ENCODE measurements at places on chromosomes 1 and 21. TPM values are rescaled to one million over a fixed set of nuclear protein-coding genes. Genes with fewer than 3 reads are reported as not detected.
A peak's percentile ranks its signal among the peaks of the same experiment; 100 is the strongest.

GRCh38 chr1:105632342-105633196 lies 1423.9 kb upstream of the PRMT6 start:
- DNase-seq = no peak

GRCh38 chr1:161390559-161390858 lies 22.8 kb upstream of the CFAP126 start:
- DNase-seq = no peak

DNA sequence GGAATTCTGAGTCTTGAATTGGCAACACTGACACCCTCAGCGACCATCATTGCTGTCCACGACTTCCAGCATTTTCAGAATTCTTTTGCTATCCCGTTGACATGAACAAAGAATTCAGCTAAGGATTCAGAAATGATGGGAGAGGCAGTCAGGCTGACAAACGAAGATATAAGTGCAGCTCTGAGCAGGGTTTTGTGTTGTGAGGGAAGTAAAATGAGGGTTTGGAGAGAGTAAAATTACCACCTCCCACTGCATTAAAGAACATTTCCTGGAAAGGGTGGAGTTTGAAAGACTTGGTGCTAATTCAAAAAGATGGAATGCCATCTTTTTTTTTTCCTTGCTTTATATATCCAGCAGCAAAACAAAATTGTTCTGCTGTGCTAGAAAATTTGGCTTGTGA lies 4.9 kb upstream of the ELK4 start:
- peak; percentile 33 for DNase-seq

- no peak for DNase-seq
These were observed 19.6 kb downstream of the IPP start for GRCh38 chr1:45730780-45731319.

IL22RA1 gene
- total RNA-seq = 0.09 TPM

DNA sequence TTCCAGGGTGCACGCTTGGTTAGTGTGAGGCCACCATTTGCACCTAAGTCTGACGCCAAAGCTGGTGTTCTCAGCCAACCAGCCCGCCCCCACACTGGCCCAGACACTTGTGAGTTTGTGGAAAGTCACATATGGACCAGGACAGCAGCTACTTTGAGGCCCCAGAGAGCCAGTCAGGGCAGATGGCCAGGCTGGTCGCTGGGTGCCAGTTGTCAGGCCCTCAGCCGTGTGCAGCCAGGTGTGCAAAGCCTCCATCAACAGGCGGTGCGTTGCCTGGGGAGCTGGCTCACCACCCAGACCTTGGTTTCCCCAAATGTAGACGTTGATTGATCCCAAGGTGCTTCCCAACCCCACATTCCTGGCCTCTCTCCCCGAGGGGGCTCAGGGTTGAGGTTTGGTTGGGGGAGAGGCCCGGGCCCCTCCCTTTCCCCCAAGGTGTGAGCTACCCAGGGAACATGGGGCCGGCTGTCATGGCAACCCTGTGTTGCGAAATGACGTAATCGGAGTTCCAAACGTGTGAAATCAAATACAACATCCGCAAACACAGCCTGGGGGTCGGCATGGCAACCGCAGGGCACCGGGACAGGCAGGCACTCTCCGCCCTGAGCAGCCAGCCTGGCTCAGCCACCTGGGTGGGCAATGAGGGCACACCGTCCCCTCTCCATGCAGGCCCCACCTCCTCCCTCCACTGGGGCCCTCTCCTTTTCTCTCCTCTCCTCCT lies 42.2 kb upstream of the WNT4 start:
- no peak for DNase-seq

DNA sequence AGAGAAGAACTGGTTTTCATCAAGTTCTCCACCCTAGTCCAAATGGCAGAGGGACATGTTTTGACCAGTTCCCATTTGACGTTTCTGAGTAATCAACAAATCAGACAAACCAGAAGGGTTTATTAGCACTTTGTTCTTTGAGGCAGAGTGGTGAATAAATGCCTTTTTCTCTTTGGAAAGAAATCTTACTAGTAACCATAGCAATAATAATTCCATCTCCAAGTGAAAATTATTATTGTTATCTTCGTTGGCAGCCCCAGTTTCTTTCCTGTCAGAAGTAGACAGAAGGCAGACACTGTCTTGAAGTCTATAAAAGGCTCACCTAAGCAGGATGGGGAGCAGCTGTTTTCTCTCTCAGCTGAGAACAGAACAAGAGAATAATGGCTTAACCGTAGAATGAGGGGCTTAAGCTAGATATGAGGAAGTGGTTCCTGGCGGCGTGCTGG lies 391.6 kb downstream of the PBX1 start:
- DNase-seq = peak; percentile 39

DNA sequence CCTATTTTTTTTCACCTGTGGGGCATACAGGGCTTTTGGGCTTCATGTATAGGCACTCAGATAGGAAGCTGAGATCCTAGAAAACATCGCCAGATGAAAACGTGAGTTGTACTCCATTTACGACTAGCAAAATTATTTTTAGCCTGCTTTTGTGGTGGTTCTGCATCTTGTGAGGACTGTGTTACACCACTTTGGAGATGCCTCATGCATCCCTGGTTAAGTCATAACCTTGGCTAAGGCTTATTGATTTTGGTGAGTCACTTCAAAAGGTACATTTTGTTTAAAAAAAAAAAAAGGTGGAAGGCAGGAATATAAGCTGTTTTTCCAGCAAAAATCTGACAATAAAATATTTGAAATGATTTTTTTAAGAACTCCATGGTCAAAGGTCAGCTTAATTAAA lies 101.8 kb upstream of the OLFM3 start:
- no peak for DNase-seq

GRCh38 chr1:4482526-4482925 lies 171.9 kb upstream of the AJAP1 start:
- DNase-seq = no peak

DNA sequence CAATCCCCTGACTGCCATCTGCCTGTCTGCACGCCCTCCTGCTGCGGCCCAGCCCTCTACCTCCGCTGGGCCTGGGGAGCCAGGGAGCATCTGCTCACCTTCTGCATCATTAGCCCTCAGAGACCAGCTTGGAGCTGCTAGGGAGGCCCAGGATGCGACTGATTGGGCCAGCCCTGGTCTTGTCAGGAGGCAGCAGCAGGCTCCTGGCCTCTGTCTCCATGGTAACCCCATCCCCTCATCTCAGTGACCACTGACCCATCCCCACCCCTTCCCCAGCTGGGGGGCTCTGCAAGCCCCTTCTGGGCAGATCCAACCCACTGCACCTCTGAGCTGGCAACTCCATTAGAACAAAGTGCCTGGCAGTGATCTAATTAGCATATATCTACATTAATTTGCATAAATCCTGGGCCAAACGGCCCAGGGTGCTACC lies 37.7 kb downstream of the NKAIN1 start:
- DNase-seq = no peak

SLC22A15 gene
- 7.2 TPM for total RNA-seq

DNA sequence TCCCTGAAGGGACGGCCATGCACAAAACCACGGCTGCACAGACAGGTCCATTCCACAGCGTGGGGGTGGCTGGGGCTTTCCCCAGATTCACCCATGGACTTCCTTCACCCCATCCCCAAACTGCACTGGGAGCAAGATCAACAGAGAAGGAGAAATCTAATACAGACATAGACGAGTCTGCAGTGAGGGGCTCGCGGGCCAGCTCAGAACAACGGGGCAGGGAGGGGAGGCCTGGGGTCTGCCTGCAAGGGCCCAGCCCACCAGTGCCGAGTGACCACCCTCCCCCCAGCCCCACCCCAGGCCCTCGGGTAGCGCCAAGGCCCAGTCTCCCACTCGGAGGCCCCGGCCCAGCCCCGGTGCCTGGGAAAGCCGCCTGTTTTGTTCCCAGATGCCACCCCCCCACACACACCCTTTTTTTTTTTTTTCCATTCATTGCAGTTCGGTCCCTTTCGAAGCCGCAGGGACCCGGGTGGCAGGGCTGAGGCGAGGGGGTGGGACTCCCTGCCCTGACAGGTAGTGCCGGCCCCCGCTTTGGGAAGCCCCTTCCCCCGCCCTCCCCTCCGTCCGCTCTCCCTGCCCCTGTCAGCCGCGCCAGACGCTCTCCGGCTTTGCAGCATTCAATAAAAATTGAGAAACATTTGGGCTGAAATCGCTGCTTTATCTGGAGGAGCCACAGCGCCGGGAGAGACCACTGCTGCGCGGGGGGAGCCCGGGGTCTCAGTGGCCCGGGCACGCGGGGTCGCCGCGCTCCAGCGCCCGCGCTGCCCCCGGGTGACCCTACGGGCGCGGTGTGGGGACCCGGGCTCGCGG lies 543 bp upstream of the EPHB2 start:
- peak; percentile 76 for DNase-seq

SPRR2B gene
- not detected for total RNA-seq

LCE3D gene
- not detected for total RNA-seq

DNA sequence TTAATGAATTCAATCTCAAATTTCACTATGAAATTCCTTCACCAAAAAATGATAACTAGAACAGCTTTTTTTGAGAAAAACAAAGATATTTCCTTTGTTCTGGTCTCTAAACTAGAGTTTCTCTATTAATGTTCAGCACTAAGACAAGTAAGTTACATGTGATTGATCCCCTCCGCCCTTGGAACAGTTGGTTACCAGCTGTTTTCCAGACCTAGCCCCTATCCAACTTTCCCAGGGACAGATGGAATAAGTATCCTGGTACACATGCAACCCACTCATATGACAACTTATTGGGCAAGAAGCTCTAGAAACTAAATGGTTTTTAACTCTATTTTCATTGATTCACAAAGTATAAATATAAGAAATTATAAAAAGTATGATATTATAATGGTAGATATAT lies 140.4 kb downstream of the COP1 start:
- no peak for DNase-seq

DNA sequence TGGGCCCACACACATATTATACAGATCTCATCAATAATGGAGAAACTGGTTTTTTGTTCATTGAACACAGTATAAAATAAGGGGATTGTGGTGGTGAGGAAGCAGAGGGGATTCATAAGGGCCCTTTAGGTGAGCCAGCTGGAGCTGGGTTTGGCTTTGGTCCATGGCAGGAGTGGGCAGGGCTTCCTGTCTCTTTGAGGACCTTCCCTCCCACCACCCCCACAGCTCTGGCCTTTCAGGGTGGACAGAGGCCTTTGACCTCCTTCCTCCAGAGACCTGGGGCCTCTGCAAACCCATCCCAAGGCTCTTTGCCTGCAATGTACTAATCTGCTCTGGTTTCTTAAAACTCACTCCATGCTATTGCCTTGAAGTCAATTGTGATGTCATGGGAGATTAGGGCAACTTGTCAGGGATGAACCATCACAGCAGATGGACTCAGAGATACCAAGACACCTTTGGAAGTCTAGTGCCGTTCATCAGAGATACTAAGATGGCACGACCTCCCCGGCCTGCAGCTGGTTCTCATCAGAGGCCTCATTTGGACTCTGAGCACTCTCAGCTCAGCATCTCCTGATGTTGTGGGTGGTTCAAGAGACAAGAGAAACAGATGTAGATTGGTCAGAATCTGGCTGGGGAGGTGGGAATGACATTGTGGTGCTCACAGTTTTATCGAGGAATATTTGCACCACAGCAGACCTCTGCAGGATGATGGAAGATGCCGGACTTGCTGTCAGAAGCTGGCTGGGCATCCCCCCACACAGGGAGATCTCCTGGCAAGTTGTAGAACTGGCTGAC lies 37.9 kb downstream of the LHX4 start:
- DNase-seq = no peak

DNA sequence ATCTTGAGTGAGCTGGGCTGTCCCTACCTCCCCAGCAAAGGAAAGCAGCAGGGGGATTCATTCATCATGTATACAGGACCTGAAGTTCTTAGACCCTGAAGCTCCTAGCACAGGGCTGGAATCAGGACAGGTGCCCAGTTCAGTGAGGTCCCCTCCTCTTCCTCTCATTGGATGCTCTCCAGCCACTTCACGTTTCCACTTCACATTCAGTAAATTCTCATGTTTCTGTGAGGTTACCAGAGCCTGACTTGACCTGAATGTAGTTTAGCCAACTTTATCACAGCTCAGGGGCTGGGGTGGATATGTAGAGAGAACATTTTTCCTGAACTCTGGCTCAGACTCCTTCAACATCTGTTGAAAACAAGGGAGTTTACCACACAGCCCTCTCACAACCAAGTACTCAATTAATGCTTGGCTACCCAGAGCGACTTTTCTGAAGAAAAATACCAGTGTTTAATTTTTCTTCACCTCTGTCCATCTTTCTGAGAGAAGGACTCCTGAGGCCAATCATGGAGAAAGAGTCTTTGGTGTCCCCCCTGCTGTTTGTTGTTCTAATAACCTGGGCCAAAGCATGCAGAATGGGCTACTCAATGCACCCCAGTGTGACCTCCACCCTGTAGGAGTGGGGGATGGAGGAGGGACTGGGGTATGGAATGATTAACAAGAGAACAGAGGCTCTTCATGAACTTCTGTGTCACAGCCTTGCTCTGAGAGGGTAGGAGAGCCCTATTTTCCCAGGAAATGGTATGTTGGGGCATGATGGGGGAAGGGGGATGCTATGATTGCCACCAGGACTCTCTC lies 108.3 kb upstream of the FGGY start:
- no peak for DNase-seq

DNA sequence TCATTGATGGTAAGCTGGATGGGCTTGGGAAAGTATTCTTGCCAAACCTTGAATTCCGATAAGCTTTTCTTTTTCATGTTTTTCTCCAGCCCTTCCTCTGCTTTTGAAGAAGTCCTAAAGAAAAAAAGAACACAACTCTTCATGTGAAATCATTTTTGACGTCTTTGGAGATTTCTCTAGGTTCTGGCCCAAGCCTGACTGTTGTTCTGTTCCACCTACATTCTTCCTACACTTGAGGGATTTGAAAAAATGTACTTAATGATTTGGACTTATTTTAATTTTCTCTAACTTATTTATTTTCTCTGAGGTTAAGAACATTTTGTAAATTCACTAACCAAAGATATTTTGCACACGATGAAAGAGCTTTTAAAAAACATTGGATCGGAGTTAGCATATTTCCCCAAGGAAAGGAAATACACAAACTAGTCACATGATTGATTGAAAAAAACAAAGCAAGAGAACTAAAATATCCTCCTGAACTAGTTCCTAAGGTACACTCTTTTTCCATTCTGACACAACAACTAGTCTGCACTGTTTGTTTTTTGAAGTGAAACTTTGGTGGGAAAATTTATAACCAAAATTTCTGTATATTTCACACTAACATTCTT lies 82.3 kb downstream of the LTN1 start:
- no peak for DNase-seq

LRRC40 gene
- total RNA-seq = 18.7 TPM

GRCh38 chr1:209707308-209707707 lies 2.7 kb downstream of the HSD11B1 start:
- peak; percentile 35 for DNase-seq

SLAMF6 gene
- not detected for total RNA-seq

DNA sequence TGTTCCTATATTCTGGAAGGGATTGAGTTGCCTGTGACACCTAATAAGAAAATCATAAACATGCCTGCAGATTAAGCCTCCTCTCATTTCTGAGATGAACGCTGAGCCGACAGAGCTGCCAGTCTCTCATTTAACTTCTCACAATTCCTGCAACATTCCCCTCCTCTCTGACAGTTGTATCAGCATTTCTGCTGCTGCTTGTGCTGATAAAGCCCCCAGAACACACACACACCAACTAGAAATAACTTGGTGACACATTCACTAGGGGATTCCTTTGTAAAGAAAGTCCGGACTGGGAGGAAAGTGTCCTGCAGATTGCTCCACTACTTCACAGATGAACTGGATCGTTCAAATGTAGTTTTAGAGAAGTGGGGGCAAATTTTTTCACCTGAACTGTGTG lies 437.3 kb downstream of the PLA2G4A start:
- no peak for DNase-seq

GRCh38 chr1:243447347-243447746 lies 191.5 kb downstream of the SDCCAG8 start:
- peak; percentile 73 for DNase-seq

All from fibroblast of the aortic adventitia (primary cell).